ENCODE measurements at places on chromosomes 11 and 22.

DNA sequence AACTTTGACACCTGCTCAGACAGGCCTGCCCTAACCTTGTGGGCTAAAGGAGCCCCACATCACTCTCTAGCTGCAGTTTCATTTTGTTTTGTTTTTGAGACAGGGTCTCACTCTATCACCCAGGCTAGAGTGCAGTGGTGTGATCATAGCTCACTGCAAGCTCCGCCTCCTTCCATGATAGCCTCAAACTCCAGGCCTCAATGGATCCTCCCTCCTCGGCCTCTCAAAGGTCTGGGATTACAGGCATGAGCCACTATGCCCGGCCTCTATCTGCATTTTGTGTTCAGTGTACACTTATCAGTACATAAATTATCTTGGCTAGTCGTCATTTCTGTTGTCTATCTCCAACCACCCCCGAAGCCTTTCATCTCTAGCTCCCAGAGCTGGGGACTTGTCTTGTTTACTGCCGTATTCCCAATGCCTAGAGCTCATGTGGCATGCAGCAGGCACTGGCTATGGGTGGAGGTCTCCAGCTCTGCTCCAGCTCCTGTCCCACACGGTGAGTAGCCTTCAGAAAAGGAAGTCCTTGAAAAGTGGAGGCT lies 22.1 kb upstream of the PEX26 start:
- DNase-seq, result no peak

- no peak for DNase-seq
Observed at GRCh38 chr11:130179396-130180306, 20.1 kb downstream of the ST14 start.

DNA sequence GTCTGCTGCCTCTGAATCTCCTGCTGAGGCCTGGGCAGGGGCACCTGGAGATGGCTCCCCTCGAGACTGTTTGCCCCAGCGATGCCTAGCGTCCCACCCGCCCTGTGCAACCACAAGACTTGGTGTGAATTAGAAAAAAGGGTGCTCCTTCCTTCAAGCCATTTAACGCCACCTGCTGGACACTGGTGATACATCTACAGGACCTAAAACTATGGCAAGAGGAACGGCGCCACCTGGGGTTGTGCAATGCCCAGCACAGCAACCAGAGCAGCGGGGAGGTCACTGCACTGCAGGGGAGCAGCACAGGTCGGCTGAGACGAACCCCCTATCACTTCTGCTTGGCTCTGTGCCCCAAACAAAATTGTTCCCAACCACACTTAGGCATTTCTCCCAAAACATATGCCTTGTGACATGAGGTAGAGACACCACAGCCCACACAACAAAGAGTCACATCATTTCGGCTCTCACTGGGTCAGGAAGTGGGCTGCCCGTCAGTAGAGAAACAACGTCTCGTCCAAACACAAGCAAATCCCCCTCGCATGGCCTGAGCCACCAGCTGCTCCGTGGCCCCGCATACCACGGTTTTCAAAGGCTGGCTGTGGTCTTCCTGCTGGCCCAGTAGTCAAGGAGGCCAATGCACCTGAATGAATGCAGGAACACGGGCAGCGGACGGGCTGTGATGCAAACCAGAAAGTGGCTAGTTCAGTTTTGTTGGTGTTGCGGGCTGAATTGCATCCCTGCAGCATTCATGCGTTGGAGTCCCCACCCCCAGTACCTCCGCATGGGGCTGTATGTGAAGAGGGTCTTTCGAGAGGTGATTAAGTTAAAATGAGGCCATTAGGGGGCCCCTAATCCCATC lies 171.9 kb downstream of the SHANK2 start:
- DNase-seq, result no peak

- no peak for DNase-seq
Observed at GRCh38 chr11:103940551-103940950, 95.9 kb upstream of the DDI1 start.

DNA sequence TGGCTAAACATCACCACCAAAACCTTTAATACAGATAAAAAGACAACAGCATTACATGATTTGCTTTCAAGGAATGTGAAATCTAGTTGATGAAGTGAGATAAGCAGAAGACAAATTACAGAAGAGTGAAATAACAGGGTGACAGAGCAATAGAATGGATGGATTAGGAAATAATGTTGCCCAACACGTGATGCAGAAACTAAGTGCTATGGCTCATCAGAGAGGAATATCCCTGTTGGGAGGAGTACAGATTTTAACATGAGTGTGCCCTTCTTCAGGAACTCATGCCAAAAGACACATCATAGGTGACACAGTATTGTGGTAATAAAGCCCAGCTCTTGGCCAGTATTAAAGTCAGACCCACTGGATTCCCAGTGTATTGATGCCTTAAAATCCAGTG lies 176.6 kb upstream of the RAG2 start:
- no peak for DNase-seq

- DNase-seq, result no peak
Observed at GRCh38 chr22:32123657-32124056, 35.4 kb downstream of the C22orf42 start.

DNA sequence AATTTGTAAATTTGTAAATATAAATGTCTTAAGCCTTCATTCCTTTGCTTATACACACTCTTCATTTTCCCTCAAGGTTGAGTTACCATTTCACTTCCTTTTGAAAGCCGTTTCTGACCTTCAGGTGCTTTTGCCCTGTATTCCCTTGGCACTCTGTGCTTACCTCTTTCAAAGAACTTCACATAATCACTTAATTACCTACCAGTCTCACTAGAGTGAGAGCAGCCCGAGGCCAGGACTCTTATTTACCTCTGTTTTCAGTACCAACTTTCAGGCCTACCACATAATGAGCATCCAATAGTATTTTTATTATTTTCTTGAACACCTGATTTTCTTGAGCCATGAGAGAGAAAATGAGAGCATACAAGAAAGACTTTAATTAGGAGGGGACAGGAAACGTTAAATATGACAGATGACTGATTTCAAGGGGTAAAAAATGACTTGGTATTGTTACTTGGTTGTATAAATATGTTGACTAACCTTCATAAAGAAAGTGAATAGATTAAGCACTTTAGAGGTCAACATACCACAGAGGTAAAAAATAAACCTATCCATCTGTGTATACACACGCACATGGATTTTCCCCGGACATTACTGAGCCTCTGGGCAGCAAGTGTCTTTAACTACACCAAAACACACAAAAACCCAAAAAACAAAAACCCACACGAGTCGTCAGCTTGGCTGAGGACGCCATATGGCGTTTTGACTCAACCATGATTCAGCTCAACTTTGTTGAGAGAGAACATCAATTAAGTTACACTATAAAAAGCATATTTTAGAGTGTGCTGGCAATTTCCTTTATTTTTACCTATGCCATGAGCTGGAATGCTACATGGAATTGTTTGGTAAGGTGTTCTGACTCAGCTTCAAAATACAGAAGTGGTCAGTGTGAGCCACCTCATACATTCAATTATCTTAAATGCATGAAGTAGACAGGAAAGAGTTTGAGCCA lies 7.6 kb downstream of the ATXN10 start:
- peak; percentile 71 for DNase-seq

GRCh38 chr11:129894278-129895125 lies 876 bp downstream of the NFRKB start:
- DNase-seq, result no peak

DNA sequence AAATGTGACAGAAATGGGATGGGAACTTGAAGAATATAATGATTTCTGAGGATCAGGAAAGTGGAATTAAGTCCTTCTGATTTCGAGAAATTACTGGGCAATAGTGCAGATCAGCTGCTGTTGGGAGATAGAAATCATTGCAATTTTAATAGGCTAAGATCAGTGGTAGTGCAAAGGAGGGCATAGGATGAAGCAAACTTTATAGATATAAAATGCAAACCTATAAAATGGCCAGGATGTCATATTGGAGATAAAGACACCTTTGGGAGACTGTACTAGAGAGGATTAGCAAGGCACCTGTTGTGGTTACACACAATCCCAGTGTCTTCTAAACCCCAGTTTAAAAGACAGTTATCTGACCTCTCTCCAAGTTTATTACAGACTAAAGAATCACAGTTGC lies 6.5 kb upstream of the MS4A7 start:
- no peak for DNase-seq

DNA sequence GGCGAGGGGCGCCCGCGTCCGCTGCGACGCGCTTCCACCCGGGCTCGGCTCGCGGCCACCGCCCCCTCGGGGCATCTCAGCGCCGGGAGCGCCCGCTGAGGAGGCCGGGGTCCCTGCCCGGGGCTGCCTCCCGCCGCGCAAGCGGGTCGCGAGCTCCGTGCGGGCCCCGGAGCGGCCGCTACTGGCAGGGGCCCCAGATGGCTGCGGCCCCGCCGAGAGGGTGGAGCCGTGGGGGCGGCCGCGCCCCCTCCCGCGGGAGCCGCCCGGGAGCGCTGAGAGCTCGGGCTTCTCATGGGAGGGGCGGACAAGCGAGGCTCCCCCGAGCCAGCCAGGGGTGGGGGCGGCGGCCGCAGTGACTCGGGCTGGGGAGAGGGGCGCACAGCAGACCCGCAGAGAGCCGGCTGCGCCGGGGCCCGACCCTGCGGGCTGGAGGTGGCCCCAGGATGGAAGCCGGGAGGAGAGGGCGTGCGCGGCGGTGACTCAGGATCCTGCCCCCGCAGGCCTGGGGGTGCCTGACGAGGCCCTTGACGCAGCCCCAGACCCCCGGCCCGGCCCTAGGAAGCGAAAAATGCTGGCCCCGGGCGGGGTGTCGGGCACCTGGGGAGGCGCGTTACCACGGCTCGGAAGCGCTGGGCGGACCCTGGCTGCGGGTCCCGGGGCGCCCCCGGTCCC lies 603 bp upstream of the ZFTA start:
- DNase-seq, result peak; percentile 64

- no peak for DNase-seq
Observed at GRCh38 chr11:36803084-36803483, 205.0 kb upstream of the RAG2 start.

- no peak for DNase-seq
Observed at GRCh38 chr11:33134276-33134675, 27.0 kb downstream of the CSTF3 start.

DNA sequence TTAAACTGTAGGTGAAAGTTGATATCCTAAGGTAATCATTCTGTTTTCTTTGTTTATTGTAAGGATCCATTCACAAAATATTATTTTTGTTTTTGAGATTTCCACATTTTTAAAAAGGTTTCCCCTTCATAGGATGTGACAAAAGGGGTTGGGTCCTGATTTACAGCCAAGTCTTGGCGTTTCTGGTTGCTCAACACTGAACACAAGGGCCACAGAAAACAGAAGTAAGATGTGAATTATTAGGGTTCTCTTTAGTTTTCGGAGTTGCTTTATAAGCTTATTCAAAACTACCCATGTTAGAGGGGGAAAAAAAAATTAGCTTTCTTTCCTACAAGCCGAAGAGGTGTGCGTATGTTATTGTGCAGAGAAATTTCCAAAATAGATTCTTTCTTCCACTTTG lies 30.0 kb upstream of the FLI1 start:
- DNase-seq, result no peak

GRCh38 chr11:12461516-12461915 lies 84.1 kb downstream of the PARVA start:
- no peak for DNase-seq

DNA sequence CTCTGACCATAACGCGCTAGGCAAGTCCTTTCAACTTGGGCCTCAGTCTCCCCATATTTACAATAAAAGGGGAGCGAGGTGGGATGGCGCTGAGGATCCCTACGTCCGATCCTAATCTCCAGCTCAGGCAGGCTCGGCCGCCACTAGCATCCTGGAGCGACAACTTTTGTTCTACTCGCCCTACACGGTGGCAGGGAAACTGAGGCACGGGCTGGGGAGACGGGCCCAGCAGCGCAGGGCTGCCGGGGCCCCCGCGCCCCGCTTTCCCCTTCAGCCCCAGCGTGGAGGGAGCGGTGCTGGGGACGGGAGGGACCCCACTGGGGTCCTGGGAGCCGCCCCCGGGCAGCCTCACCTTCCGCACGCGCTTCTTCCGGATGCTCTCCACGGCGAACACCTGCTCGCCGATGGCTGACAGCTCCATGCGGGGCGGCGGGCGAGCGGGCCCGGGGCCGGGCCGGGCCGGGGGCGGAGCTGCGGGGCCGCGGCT lies 413 bp downstream of the CBX7 start:
- DNase-seq, result peak; percentile 37

- DNase-seq, result no peak
Observed at GRCh38 chr11:40508303-40508702, 951.1 kb downstream of the LRRC4C start.

DNA sequence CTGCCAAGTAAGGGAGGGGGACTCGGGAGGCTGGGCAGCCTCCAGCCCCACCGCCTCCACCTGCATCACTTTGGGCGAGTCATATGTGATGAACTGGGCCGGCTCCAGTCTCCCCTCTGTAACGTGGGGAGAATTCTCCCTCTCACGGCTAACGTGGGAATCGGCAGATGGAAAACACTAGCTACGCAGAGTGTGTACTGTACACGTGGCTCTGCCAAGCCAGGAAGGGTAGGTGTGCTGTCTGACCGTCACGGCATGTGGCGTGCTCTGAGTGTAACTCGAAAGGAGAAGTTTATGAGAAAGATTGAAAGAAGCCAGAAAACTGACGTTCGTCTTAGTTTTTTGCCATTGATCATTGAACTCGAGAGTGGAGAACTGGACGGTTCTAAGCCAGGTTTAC lies 13.7 kb downstream of the TRMU start:
- no peak for DNase-seq

GRCh38 chr11:44219830-44220796 lies 89.8 kb downstream of the ALX4 start:
- DNase-seq, result no peak

GRCh38 chr22:28894334-28894733 lies 11.0 kb downstream of the ZNRF3 start:
- DNase-seq, result no peak

GRCh38 chr11:61138935-61139334 lies 22.3 kb downstream of the VPS37C start:
- no peak for DNase-seq

Data from GM06990 (cell line).